ENCODE measurements at places on chromosomes 16 and 17.

- peak; percentile 72 for DNase-seq
Observed at GRCh38 chr17:80720610-80721577, 176.3 kb downstream of the RPTOR start.

- DNase-seq, result no peak
Observed at GRCh38 chr16:90061437-90061836, 15.7 kb downstream of the PRDM7 start.

DNA sequence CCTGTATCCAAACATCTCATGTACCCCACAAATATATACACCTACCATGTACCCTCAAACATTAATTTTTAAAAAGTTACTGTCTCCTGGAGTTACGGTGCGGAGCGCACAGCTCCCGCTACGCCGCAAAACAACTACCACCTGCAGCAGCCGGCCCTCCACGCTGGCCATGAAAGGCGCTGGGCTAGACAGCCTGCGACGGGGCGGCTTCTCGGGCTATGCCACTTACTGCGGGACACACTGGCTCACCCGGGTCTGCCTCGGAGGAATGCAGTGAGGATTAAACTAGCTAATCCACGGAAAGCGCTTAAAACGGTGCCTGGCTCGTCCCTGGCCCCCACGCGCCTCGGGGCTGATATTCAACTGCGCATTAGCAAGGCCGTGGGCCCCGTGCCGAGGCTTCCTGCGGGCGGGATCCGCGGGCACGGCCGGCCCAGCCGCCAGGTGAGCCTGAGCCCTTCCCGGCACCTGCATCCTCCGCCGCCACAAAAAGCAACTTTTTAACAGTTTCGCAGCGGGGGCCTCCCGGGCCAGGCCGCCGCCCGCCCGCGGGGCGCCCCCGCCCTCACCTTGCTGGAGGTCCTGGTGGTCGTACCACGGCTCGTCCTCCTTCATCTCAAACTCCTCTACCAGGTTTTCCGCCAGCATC, 633 bp downstream of the CDR2 start:
- peak; percentile 67 for DNase-seq

DNA sequence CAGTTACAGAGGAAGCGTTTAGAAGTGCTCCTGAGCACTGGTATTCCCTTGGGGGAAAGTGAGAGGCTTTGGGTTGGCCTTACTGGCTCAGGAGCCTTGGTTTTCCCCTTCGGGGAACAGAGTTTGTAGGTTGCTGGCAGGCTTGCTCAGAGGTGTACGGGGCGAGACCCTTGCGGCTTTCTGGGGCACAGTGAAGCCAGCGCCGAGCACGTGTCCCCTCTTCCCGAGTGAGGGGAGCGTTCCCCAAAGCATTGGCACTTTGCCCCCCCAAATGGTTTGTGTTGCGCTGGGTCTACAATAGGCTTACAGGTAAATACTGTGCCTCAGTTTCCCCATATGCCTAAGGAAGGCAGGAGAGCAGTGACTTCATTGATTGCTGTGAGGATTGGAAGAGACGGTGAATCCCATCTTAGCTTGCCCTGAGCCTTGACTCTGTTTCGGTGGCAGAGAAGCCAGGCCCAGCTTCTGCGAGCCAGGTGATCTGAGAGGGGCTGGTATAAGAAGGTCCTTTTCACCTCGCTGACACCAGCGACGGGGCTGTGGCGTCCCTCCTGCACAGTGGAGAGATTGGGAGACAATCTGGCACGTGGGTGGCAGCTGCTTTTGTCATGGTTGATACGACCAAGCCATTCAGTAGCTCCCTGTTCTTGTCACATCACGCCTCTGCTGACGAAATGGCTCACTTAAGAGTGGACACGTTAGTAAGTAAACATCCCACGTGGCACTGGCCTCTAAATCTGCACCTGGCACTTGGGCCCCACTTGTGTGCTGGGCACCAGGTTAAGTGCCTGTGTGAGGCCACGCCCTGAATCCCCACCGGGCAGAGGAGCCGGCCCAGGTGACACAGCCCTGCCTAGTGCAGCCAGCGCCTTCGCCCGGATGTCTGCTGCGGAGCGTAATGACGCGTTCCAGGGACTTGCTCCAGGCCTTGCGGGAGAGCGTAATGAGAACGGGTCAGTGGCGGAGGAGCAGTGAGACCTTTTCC, 55.0 kb downstream of the MEAK7 start:
- DNase-seq, result no peak
